CD4-positive, alpha-beta T cell treated with Interleukin-6 at 100 ng/mL for 8 hours (primary cell): ENCODE measurements at places on chromosomes 12 and 14.

DNA sequence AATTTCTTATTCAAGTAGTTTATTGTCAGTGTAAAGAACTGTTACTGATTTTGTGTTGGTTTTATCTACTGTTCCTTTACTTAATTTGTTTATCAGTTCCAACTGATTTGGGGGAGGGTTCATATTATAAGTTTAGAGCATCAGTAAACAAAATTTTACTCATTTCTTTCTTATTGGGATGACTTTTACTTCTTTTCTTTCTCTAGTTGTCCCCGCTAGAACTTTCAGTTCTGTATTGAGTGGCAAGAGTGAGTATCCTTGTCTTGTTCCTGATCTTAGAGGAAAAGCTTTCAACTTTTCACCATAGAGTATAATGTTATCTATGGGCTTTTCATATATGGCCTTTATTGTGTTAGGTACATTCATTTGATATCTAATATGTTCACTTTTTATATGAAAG lies 584.1 kb downstream of the LRFN5 start:
- no peak for DNase-seq

DNA sequence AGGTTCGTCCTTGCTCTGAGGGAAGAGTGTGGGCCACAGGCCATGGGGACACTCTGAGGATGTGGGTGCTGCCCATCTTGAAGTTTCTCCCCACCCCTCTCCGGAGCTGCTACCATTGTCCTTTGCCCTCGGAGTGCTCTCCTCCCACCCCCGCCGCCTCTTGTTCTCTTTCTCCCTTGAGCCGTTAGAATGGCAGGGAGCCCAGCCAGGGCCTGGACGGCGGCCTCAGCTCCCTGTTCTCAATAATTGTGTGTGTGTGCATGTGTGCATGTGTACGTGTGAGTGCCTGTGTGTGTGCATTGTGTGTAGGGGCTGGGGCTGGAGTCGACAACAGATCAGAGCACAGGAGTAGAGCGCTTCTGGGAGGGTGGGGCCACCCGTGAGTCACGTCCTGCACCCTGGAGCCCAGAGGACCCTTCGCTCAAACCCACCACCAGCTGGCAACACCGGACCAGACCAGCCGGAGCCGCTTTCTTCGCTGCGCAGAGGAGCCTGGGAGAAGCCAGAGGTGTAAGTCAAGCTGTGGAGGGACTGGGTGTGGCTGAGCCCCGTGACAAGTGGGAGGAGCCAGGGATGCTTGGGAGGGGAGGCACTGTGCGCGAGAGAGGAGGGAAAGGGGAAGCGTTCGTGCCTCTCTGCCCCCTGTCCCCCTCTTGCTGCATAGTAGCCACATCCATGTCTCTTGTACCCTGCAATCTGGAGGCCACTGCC lies 25.9 kb upstream of the KCNA5 start:
- no peak for DNase-seq

DNA sequence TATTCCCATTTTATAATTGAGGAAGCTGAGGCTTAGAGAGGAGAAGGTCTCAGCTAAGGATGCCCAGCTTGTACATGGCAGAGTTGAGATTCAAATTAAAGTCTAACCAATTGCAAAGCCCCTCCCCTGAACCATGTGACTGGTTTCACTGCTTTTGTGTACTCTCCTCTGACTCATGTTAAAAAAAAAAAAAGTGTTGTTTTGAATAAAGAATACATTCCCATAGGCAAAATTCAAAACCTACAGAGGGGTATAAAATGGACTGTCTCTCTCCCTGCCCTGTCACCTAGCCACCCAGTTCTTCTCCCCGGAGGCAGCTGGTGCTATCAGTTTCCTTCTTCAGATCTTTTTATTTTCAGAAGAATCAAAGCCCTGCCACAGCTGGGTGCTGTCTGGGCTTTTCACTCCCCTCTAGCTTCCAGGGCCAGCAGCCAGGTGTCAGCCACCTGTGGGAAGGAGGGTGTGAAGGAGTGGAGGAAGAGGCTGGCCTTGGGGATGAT lies 5.4 kb downstream of the PSMD9 start:
- DNase-seq = no peak

DNA sequence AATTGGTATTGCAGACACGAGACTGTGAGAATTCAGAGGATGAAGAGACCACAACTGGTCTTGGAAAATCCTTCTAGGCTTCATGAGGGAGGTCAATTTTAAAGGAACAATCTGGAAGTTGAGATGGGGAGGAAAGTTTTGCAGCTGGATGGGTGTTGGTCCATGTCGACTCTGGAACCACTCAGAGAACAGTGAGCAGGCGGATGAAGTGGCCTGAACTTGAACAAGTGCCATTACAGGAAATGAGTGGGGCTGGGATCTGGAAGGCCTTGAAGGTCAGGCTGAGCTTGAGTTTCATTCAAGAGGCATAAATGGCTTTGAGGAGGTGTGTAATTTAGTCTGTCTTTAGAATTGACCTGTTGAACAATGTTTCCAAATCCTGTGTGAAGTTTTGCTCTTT lies 140.9 kb downstream of the GALC start:
- no peak for DNase-seq

GRCh38 chr14:100176811-100177327 lies 17.4 kb upstream of the DEGS2 start:
- no peak for DNase-seq

GRCh38 chr14:24416932-24417619 lies 12.4 kb downstream of the CBLN3 start:
- DNase-seq = no peak

- DNase-seq = no peak
Observed at GRCh38 chr14:93648440-93649168, 139.7 kb downstream of the PRIMA1 start.

- no peak for DNase-seq
Observed at GRCh38 chr12:5260591-5261086, 171.3 kb upstream of the NTF3 start.

DNA sequence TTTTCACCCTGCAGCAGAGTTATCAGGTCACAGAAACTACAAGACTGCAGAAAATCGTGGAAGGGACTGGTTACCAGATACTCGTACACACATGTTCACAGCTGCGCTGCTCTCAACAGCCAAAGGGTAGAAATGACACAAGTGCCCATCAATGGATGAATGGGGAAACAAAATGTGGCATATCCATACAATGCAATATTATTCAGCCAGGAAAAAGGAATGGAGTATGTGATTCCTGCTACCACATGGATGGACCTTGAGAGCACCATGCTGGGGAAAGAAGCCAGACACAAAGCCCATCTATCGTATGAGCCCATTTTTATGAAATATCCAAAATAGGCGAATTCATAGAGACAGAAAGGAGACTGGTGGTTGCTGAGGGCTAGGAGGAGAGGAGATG lies 1.7 kb upstream of the RIMBP2 start:
- no peak for DNase-seq

- no peak for DNase-seq
Observed at GRCh38 chr12:64160711-64161060, 61.4 kb downstream of the KICS2 start.

GRCh38 chr12:77343291-77343690 lies 277.9 kb upstream of the E2F7 start:
- no peak for DNase-seq
